Activated CD8-positive, alpha-beta T cell treated with anti-CD3 and anti-CD28 coated beads, Interleukin-2, amount 10 ng/mL, durations not matched to agents 7 days and 5 days (primary cell): ENCODE measurements at places on chromosomes 5 and 9. TPM values are rescaled to one million over a fixed set of nuclear protein-coding genes. Genes with fewer than 3 reads are reported as not detected.

STPG3 gene
- not detected for total RNA-seq

PTPN3 gene
- total RNA-seq, result not detected

TRIP13 gene
- total RNA-seq, result 42.6 TPM

CMYA5 gene
- 0.40 TPM for total RNA-seq

IL31RA gene
- not detected for total RNA-seq

VPS13A gene
- 40.2 TPM for total RNA-seq

GRXCR2 gene
- not detected for total RNA-seq

AJM1 gene
- total RNA-seq, result 5.3 TPM

EDIL3 gene
- total RNA-seq, result not detected

STOM gene
- 54.9 TPM for total RNA-seq

GDNF gene
- total RNA-seq, result not detected

FAM221B gene
- not detected for total RNA-seq

FGF18 gene
- not detected for total RNA-seq

SMIM32 gene
- total RNA-seq, result not detected

TMEM171 gene
- not detected for total RNA-seq

DAB2 gene
- not detected for total RNA-seq

ITGA2 gene
- total RNA-seq, result 4.8 TPM

HAND1 gene
- total RNA-seq, result not detected

ENC1 gene
- total RNA-seq, result 0.50 TPM
